HepG2 (cell line): ENCODE measurements at places on chromosomes 12 and 14. TPM values are rescaled to one million over a fixed set of nuclear protein-coding genes. Genes with fewer than 3 reads are reported as not detected.
A peak's percentile ranks its signal among the peaks of the same experiment; 100 is the strongest.

KLRB1 gene
- not detected in 2 replicates for total RNA-seq

DNA sequence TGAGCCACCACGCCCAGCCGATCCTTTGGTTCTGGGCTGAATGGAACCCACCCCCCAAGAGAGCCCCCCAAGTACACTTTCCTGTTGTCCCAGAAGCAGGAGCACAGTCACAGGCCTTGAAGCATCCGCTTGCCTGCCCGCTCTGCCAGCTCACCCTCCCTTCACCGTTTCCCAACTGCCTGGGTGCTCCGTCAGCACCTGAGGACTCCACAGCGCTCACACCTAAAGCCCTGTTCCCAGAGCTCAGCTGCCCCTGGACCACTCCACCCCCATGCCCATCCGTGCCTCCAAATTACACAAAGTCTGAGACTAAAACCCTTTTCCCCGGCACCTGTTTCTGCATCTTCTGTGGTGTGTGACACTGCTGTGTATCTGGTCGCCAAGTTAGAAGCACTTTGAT, 44.3 kb upstream of the TRAF3 start:
- no peak for DNase-seq

GRCh38 chr12:43912859-43913258, 77.0 kb downstream of the TMEM117 start:
- no peak for DNase-seq

- DNase-seq = no peak
Measured at GRCh38 chr12:12003609-12004008, 67.1 kb upstream of the BCL2L14 start.

CCDC88C gene
- total RNA-seq = 10.4 and 11.7 TPM in 2 replicates

WNT5B gene
- total RNA-seq = 0.04 TPM in 1 of 2 replicates, not detected in the other

DNA sequence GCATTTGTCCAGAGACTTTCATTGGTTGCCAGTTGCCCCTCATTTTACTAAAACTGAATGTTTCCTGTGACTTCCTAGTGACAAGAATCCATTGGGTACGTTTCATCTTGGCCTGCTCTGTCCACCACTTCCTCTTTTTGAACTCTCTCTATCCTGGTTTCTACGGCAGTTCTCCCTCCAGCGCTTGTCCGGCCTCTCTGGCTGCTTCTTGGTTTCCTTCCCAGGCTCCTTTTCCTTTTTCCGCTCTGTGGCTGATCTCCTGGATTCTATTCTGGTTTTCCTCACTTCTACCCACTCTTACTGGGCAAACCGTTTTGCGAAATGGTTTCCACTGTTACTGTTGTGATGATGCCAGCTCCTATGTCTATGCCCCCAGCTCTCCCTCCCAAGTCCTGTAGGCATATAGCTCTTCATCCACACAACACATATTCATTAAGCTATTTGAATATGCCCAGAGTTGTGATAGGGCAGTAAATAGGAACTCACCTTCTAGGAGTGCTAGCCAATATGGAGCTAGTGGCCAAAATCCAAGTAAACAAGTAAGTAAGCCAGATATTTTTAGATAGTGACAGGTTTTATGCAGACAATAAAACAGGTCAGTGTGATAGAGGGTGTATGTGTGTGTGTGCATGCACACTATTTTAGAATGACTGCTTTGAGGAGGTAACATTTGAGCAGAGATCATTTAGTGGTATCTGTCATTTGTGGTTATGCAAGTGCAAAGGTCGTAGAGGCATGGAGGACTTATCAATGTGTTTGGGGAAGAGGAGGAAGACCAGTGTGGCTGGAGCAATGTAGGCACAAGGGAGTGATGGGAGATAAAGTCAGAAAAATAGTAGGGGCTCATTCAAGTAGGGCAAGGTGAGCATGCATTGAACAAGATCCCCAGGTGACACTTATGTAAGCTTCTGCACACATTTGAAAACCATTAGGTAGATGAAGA, 27.9 kb upstream of the CTDSP2 start:
- DNase-seq = no peak

- no peak for DNase-seq
Measured at GRCh38 chr12:31227401-31227981, 98.5 kb downstream of the SINHCAF start.

FERMT2 gene
- total RNA-seq = 60.4 and 86.5 TPM in 2 replicates

GRCh38 chr12:107091989-107092641, 1.2 kb downstream of the CRY1 start:
- DNase-seq = peak; percentile 86

- no peak for DNase-seq
Measured at GRCh38 chr12:13367973-13368372, 171.4 kb downstream of the EMP1 start.

DNA sequence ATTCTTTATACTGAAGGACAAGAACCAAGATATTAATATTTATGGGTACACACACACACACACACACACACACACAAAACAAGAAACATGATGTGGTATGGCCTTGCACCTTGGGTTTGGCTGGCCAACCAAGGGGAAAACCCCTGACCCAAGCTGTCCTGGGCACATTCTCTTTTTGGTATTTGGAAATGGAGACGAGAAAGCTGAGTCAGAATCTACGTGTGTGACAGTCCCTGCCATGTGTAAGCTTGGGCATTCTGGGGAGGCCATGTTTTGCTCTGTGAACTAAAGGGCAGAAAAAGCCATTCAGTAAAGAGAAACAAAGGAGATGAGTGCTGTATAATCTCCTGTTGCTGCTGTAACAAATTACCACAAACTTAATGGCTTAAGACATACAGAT, 35.6 kb downstream of the PTGER2 start:
- no peak for DNase-seq

- no peak for DNase-seq
Measured at GRCh38 chr12:122125452-122126341, 47.1 kb downstream of the MLXIP start.

DNA sequence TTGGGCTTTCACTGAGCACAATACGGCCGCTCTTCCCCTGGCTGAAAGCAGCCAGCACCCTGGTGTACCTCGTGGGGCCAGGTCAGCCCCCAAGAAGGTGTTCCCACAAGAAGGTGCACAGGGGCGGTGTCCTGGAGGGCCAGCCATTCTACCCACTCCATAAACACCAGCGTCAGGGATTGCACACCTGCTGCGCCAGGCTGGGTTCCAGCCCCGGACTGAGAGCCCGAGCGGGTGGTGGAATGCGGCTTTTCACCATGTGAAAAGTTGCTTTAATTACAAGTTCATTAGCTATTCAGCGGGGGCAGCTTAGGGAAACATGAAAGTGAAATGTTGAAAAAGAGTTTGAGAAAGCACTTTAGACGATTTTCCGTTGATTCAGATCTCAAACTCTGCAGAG, 17.5 kb upstream of the MMP17 start:
- DNase-seq = no peak

DNA sequence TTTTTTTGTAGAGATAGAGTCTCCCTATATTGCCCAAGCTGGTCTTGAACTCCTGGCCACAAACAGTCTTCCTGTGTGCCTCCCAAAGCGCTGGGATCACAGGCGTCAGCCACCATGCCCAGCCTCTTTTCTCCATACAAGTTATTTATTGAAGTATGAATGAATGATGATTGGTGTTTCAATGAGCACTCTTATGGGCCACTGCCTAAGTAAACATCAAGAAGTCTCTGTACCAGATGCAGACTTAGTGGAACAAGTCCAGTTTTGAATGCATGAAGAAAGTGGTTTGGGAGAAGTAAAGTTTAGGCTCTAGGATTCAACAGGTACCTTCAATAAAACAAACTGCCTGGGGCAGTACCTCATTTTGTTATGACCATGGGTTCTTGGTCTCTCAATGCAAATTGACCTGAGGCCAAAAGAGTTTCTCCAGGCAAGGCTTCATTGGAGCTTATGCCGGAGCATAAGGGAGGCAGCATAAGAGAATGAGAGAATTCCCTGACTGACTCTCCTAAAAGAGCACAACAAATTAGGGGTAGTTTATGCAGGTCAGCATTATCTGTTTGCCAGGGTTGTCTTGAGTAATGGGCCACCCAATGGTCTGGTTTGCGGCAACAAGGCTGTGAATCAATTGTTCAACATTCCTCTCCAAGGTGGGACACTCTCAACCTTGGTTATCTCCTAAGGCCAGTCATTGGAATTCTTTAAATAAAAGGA, 1.1 kb upstream of the GMFB start:
- no peak for DNase-seq

INTS13 gene
- total RNA-seq = 43.7 and 62.3 TPM in 2 replicates

DNA sequence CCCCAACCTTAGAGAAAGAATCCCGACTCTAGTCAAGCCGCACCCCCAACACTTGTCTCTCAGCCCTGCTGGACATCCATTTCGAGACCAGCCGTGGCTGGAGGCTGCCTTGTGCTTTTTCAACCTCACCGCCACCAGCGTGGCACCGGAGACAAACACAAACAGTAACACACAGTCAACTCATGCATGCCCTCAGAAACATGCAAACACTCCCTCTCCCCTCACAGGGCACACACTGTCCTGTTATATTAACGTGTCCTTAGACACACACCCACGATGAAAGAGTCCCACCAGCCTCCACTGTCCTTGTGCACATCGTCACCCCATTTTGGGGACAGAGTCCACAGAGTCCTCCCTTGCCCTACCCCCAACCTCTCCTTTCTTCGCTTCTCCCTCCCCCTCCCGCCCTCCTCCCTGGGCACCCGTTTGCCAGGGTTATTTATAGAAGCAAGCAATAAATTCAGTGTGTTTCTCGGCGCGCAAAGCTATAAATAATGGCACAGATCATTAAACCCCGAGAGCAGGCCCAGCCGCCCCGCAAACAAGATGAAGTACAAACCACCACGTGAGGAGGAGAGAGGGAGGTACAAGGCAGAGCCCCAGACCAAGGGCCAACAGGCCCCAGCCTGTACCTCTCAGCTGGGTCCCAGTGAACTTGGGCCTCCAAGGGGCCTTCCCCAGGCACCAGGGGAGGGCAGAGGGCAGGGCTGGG, 27.9 kb downstream of the SMUG1 start:
- no peak for DNase-seq

DNA sequence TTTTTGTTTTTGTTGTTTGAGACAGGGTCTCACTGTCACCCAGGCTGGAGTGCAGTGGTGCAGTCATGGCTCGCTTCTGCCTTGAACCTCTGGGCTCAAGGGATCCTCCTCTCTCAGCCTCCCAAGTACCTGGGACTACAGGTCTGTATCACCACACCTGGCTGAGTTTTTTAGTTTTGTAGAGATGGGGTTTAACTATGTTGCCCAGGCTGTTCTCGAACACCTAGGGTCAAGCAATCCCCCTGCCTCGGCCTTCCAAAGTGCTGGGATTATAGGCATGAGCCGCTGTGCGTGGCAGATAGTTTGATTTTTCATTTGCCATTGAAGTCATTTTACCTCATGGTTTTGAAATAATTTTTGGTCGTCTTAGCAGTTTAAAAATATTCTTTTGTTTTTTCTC, 94.3 kb upstream of the EIF5 start:
- DNase-seq = no peak

GRCh38 chr12:2550561-2551411, 244.0 kb upstream of the FKBP4 start:
- DNase-seq = no peak

DNA sequence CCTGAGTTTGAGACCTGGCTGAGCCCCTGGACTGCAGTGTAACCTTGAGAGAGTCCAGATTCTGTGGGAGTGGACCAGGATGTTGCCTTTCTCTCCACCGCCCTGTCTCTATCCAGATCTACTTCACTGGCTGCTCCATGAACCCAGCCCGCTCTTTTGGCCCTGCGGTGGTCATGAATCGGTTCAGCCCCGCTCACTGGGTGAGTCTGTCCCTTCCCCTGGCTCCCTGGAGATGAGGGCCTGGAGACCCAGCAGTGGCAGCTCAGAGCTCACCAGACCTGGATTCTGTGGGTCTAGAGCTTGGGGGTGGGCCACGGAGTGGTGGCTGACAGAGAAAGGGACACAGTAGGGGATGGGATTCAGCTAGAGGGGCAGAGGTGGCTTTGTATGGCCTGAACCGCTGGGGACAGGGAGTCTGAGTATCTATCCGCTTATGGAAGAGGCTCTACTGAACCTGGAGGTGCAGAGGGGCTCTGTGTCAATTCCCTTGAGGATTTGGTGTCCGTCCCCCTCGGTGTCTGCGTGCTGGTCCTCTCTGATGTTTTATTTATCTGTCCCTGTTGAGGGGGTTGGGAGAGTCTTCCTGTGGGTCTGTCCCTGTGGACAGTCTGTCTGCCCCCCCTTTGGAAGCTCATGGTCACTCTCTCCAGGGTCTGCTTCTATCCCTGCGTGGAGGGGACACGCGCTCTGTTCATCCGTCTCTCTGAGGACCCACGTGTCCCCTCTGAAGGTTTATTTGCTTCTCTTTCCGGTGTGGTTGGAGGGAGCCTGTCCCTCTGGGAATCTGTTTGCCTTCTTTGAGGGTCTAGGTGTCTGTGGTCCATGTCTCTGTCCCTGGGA, 2.5 kb downstream of the AQP5 start:
- no peak for DNase-seq

TAS2R42 gene
- total RNA-seq = not detected in 2 replicates

DNA sequence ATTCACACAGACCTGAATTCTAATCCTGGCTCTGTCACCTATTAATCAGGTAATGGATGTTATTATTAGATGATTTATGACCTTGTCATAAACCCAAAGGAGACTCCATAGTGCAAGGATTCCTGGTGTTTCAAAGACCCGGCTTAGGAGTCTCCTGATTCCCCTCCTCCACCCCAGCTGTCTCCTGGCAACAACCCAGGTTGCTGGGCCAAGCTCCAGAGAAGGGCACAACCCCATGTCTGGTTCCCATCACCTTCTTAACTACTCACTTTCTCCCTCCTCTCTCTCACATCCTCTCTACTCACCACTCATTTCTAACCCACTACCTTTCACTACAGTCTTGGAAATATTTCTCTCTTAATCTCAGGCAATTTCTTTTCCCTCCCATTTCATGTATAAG, 41.6 kb downstream of the RHOJ start:
- no peak for DNase-seq

DNA sequence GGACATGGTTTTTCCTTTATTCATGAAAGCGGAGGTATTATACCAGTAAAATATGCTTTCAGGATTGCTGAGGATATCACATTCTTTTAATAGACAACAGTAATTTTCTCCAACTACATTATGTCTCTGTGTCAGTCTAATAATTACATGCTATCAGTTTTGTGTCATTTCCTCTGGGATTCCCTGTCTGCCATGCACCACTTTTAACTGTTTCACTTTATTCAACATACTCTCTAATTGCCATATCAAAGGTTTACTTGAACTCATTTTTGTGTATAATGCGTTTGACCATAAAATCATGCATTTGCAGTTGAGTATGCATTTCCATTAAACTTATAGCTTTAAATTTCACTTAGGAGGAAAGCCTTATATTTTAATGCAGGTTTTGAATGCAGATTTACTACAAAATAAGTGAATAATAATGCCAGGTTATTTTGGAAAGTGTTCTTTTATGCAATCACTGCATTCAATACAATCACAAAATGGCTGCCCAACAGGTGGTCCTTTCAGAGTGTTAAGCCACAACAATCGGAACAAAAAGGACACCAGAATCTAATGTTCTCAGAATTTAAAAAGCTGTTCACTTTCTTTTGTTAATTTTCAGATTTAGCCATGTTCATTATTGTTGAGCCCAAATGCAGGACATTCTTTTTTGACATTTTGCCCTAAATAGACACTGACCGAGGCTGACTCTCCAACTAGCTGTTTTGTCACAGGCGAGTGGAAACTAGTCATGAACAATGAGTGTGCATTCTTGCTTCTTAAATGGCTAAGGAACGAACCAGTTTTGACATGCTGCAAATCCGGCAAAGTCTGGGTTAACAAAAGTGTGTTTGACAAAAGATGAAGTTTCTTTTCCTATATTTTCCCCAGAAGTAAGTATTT, 40.9 kb downstream of the MBIP start:
- DNase-seq = no peak

- DNase-seq = no peak
Measured at GRCh38 chr12:5899675-5900074, 45.4 kb downstream of the ANO2 start.

ANO2 gene
- not detected in 2 replicates for total RNA-seq

GRCh38 chr14:35533357-35534207, at the start of gene INSM2:
INSM2 (plus strand) TSS chr14:35534164; CDS start chr14:35534253, 89 bp downstream.
- peak; percentile 70 for DNase-seq

OR4K2 gene
- total RNA-seq = not detected in 2 replicates
